ENCODE measurements at places on chromosomes 1 and 21.
A peak's percentile ranks its signal among the peaks of the same experiment; 100 is the strongest.

GRCh38 chr21:43905726-43906455 is 40.9 kb downstream of the AGPAT3 start:
- no peak for DNase-seq

- no peak for DNase-seq
Measured at GRCh38 chr1:101388904-101389546, 152.2 kb downstream of the S1PR1 start.

GRCh38 chr1:78408810-78409209 is 82.0 kb upstream of the PTGFR start:
- DNase-seq = no peak

- DNase-seq = no peak
Measured at GRCh38 chr1:110085671-110086070, 15.2 kb upstream of the ALX3 start.

DNA sequence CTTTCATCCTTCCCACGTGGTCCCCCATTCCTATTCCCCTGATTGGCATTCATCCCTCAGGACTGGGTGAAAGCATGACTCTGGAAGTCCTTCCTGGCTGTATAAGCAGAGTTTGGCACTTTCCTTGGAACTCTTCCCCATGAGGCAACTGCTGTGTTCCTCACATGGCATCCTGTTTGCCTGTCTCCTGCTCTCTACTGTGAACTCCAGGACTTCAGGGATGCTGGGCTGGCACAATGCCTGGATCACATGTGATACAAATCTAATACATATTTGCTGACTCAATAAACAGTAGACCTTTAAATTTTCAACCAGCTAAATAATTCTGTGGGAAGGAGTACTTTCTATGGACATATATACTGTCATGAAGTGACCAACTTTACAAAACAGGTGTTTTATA is 46.8 kb upstream of the EDEM3 start:
- DNase-seq = no peak

GRCh38 chr21:32558106-32558505 is 27.2 kb downstream of the TCP10L start:
- no peak for DNase-seq

DNA sequence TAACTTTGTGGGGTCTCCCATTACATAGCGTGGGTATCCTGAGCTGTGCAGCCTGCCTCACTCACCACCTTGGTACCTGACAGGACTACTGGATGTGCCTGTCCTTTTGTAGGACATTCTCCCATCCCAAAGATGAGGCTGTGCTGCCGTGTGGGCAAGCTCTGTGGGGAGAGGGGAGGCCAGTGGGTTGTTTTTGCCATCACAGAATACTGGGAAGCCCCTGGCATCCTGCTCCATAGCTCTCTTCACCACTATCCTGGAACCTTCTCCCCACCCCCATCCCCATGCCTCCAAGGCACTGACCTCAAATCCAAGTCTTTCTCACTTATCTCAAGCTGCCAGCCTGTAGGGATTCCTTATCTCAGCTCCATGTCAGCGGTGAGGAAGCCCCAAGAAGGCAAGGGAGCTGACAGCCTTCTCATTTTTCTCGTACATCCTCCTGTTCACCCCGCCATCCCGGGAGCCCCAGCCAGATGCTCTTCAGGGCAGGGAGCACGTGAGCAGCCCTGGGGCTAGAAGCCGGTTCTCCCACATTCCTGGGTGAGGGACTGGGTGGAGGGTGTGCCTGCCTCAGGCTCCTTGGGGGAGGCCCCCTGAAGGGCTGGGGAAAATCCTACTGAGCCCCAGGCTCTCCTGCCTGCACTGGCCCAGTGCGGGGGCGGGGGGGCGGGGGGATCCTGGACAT is 2.4 kb upstream of the ELF3 start:
- peak; percentile 75 for DNase-seq

- DNase-seq = no peak
Measured at GRCh38 chr1:199959033-199959774, 68.3 kb upstream of the NR5A2 start.

DNA sequence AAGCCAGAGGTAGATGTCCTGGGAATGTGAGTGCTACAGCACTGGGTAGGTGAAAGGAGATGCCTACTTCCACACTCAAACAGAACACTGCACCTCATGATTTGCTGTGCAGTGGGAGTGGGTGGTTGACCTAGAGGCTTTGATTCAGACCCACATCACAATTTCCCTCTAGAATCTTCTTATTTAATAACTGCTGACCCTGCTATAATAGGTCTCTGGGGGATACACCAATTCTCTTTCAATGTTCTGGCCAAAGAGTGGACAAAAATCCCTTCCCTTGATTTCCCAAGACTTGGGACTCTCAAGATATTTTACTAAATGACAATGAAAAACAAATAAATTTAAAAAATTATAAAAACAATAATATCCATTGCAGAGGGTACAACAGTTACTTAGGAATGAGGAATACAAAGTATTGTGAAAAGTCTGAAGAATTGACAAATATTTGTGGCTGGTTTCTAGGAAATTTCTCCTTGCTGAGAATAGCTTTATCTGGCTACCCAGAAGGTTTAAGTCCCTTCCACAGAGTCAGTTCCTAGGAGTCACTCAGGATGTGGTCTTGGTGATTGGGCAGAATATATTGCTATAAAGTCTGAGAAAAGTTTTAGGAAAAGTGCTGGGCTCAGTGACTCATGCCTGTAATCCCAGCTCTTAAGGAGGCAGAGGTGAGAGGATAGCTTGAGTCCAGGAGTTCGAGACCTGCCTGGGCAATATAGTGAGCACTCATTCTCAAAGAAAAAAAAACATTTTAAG is 2.4 kb upstream of the FCGR2A start:
- no peak for DNase-seq

DNA sequence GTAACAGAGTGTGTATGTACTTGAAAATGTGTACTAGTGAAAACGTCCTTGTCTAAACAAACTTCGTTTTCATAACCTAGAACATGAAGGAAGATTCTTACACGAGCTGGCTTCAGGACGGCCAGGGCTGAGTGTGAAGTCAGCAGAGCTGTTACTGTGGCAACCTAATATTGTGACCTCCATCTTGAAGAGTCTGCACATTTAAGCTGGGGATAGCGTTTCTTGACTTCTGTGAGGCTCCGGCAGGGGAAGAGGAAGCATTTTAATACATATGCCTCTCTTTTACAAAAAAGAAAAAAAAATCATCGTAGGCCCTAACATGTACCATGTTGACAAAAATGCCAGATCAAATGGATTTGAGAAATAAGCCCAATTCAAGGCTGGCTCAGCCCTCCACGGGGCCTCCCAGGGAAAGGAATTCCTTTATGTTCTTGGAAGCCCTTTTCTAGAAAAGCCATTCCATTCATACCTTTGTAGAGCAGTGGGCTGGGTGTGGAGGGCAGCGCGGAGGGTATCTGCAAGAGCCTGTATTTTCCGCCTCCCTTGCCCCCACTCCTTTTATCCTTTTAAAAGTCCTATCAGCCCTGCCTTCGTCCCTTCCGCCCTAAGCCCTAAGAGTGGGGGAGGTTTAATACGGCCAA is 51.1 kb downstream of the SIM2 start:
- DNase-seq = no peak

- DNase-seq = peak; percentile 32
Measured at GRCh38 chr1:61244114-61244513, 161.8 kb downstream of the NFIA start.

DNA sequence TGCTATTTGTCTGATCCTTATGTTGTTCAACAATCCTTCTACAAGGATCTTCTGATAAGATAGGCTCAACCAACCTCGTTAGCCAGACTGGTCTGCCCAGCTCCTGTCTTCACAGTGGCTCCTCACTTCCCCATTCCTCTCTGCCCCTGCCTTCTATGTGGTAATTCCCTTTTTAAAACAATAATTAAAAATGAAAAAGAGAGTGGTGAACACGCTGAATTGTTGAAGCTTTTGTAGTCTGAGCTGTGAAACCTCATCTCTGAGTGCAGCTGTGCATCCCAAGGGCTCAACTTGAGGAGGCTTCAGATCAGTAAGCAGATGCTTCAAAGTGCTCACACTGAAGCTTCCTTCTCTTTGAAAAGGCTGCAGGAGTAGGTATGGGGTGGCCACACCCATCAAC is 70.7 kb upstream of the JUN start:
- no peak for DNase-seq

GRCh38 chr1:59020151-59020997 is 236.5 kb upstream of the JUN start:
- no peak for DNase-seq

- DNase-seq = no peak
Measured at GRCh38 chr1:112093372-112093694, 103.9 kb upstream of the KCND3 start.

- no peak for DNase-seq
Measured at GRCh38 chr1:113291777-113292602, 98.3 kb upstream of the MAGI3 start.

DNA sequence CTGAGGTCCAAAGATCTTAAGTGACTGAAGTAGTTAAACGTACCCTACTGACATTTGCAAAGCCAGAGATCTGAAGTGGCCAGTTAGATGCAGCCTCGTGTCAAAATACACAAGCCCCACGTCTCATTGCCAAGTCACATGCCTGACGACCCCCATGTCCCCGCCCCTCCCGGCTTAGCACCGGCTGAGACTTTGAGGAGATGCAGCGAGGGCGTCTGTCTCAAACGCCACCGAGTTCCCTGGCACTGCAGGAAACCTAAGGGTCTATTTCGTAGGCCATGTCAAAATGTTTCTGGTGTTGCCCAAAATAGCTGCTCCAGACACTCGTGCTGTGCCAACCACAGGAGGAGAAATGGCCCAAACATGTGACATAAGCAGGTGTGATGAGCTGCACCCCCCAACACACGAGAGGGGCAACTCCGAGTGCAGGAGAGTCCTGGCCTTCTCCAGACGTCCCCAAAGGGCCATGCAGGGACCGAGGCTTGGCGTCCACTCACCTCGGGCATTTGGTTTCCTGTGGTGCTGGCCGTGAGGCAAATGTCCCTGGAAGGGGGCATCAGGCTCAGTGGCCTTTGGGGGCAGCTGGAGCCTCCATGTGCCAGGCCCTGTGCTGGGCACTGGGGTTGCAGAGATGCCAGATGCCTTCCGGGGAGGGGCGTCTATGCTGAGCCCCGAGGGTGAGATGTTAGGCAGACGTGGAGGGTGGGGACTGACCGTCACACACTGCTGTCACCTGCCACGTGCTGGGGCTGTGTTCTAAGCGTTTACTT is 67.0 kb downstream of the MATN1 start:
- no peak for DNase-seq

GRCh38 chr1:212685429-212685828 is 14.2 kb downstream of the BATF3 start:
- no peak for DNase-seq

DNA sequence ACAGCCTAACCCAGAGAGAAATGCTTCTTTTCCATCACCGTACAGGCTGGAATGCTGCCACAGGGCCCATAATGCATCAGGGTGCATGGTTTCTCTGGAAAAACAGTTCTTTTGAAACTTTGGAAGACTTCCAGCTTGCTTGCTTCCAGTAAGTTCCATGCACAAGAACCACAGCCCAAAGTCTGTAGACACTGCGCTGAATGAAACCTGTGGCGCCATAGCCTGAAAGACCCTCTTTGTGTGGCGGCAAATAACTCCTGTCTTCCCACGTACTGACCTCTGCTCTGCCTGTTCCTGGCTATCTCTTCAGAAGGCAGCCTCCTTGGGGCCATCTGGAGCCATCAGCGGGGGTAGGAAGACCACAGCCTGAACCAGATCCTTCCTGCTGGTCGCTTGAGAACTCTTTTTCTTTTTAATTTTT is 15.1 kb downstream of the MIIP start:
- DNase-seq = no peak

GRCh38 chr1:116404699-116405098 is 31.7 kb downstream of the ATP1A1 start:
- DNase-seq = no peak

GRCh38 chr1:20586953-20587660 is 1.8 kb upstream of the CDA start:
- no peak for DNase-seq

DNA sequence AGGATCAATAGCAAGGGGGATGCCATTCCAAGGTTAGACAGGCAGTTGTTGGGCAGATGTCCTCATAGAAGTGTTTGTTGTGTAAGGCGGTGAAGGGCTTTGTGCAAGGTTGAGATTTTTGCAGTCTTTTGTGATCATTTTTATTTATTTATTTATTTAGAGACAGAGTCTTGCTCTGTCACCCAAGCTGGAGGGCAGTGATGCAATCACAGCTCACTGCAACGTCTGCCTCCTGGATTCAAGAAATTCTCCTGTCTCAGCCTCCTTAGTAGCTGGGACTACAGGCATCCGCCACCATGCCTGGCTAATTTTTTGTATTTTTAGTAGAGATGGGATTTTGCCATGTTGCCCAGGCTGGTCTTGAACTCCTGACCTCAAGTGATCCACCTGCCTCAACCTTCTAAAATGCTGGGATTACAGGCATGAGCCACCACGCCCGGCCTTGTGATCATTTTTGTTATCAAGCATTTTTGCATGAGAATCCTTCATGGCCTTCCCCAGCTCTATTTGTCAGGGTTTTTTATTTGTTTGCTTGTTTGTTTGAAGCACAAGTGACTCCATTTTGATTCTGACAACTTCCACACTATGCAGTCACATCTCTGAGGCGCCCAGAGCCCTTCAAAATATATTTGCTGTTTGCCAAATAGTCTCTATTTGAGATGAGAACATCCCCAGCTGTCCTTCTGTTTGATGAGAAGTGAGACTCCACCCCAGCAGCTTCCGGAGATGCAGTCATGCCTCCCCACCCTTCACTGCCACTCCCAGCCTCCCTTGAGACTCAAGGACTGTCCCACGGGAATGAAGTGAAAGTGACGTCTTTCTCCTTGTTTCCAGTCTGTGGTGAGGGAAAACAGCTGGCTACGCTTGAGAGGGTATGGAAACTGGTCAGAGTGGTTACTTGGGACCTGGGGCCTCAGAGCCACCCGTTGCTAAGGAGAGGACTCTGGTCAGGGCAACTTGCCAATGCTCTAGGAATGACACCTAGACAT is 38.0 kb downstream of the TMEM50B start:
- no peak for DNase-seq

- no peak for DNase-seq
Measured at GRCh38 chr21:31267644-31268043, 76.4 kb downstream of the TIAM1 start.

- no peak for DNase-seq
Measured at GRCh38 chr1:197285526-197286205, 17.6 kb downstream of the CRB1 start.

DNA sequence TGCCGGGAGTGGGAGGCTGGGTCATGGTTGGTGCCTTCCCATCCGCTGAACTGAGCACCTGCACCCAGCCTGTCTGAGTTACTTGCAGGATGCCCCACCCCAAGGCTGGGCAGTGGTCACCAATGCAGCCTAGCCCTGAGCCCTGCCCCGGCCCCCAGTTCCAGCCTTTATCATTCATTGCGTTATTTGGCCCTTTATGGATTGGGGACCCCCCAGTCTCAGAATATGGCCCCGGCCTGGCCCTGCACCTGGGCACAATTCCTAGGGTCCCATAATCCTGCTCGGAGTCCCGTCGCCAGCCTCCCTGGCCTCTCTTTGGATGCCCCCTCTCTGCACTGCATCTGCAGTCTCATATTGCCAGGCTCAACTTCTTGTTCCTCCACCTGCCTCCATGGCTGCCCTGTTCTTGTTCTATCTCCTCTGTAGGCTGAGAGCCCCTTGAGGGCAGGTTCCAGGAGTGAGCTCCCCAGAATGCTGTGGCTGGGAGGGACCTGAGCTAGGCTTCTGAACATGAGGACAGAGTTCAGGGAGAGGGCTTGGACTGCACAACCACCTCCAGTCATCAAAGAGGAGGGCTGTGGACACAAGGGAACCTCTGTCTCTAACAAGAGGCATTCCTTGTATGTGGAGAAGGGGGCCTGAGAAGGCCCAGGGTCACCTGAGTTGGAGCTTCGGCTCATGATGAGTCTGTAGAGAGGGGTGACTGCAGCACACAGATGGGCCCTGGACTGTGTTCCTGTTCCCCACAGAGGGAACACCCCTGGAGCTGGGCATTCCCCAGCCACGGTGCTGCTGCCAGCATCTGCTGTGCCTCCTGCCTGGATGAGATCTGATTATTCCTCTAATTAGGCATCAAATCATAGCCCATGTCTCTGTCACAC is 1.1 kb upstream of the KNCN start:
- no peak for DNase-seq
